ENCODE measurements at places on chromosomes 7 and 10. TPM values are rescaled to one million over a fixed set of nuclear protein-coding genes. Genes with fewer than 3 reads are reported as not detected.

Gene STEAP1
- total RNA-seq = 1.0 TPM

Gene CHAT
- 0.23 TPM for total RNA-seq

Gene IDI2
- total RNA-seq = not detected

Gene EN2
- total RNA-seq = 2.1 TPM

Gene KCNH2
- 3.4 TPM for total RNA-seq

Gene AS3MT
- total RNA-seq = 1.4 TPM

GRCh38 chr10:88458209-88458608 lies 124.9 kb downstream of the RNLS start:
- H3K27ac ChIP-seq = no peak overlapping the region
- no peak for DNase-seq
- H3K4me1 ChIP-seq = peaks cover 9% of the 10 kb centered on the region
- no peaks in the 10 kb centered on the region for H3K36me3 ChIP-seq
- H3K4me3 ChIP-seq = no peak overlapping the region

DNA sequence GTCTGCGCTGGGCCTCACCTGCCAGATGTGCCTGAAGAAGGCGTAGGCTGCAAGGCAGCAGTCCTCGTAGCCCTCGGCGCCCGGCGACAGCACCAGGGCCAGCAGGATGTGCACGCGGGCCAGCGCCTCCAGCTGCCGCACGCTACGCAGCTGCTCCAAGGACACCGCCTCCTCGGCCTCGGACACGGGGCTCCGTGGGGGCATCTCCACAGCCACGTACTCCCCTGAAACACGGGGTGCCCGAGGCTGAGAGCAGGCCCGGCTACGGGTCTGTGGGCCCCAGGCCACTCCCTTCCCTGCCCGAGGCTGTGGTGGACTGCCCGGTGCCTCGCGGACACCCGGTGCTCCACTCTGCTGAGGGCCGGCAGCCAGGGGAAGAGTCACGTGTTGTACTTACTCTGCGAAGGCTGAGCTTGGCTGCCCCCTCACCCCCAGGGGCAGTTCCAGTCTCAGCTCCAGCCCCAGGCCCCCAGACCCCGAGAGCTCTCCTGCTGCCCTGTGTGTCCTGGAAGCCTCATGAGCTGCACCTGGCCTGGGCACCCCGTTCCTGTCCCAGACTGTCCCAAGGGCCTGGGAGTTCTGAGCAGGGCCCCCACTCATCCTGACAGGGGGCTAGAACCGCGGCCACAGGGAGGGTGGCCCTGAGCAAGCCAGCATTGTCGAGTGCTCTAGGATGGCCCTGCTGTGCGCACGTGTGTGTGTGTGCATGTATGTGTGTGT lies 62.8 kb downstream of the CFAP46 start:
- H3K27ac ChIP-seq = no peak overlapping the region
- peaks cover 4% of the 10 kb centered on the region for H3K36me3 ChIP-seq
- H3K27me3 ChIP-seq = no peaks in the 10 kb centered on the region
- no peak overlapping the region for H3K4me3 ChIP-seq
- peaks cover 3% of the 10 kb centered on the region for H3K4me1 ChIP-seq
- no peak for DNase-seq

DNA sequence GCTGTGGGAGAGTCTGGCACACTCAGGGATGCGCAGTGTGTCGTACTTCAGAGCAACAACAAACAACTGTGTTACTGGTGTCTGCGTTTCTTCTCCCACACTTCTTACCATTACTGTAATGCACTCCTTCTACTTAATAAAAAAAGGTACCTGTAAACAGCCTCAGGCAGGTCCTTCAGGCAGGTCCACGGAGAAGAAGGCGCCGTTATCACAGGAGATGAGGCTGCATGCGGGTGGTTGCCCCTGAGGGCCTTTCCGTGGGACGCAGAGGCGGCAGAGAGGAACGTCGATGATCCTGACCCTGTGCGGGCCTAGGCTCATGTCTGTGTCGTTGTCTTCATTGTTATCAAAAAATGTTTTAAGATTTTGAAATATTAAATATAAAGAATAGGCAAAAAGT lies 29.4 kb downstream of the NKX6-2 start:
- no peaks in the 10 kb centered on the region for H3K4me1 ChIP-seq
- H3K4me3 ChIP-seq = no peak overlapping the region
- no peak overlapping the region for H3K27ac ChIP-seq
- H3K36me3 ChIP-seq = peaks cover 29% of the 10 kb centered on the region

DNA sequence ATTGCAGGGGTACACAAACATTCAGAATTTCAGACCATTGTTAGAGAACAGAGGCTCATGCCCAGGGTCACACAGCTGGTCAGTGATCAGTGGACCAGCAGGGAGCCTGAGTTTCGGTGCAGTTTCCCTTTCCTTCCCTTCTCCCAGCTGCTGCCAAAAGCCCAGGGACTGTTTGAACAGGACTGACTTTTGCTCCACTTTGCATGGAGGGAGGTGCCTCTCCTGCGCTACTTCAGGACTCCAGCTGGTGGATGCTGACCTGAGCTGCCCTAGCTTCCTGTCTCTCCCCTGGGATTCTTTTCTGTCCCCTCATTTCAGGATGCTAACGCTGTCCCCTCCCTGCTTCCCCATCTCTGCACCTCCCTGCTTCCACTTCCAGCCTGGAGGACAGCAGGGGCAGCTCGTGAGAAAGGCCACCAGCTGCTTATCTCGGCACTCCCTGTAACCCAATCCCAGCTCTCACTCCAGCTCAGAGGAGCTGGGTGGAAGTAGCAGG lies 14.5 kb downstream of the SH2D4B start:
- peaks cover 29% of the 10 kb centered on the region for H3K4me1 ChIP-seq
- no peak overlapping the region for H3K27ac ChIP-seq
- no peaks in the 10 kb centered on the region for H3K36me3 ChIP-seq
- no peak for DNase-seq

GRCh38 chr7:1103009-1103788 lies 15.3 kb downstream of the GPER1 start:
- peaks cover 19% of the 10 kb centered on the region for H3K27me3 ChIP-seq
- H3K27ac ChIP-seq = no peak overlapping the region
- peaks cover 9% of the 10 kb centered on the region for H3K36me3 ChIP-seq
- no peak for DNase-seq
- H3K4me1 ChIP-seq = peaks cover 9% of the 10 kb centered on the region

- DNase-seq = no peak
- peaks cover 13% of the 10 kb centered on the region for H3K36me3 ChIP-seq
- H3K27ac ChIP-seq = no peak overlapping the region
- no peak overlapping the region for H3K4me3 ChIP-seq
- peaks cover 6% of the 10 kb centered on the region for H3K27me3 ChIP-seq
Observed at GRCh38 chr10:77884181-77884580, 42.4 kb downstream of the DLG5 start.

All from endothelial cell (in vitro differentiated cells).